ENCODE measurements at places on chromosomes 7 and 10. TPM values are rescaled to one million over a fixed set of nuclear protein-coding genes. Genes with fewer than 3 reads are reported as not detected.

CCDC172 gene
- not detected for polyA plus RNA-seq

POMZP3 gene
- 23.2 TPM for polyA plus RNA-seq

OPN4 gene
- not detected for polyA plus RNA-seq

GPR37 gene
- 1.7 TPM for polyA plus RNA-seq

SRGN gene
- polyA plus RNA-seq, result 10.2 TPM

SRRM3 gene
- 2.1 TPM for polyA plus RNA-seq

PVRIG gene
- 2.0 TPM for polyA plus RNA-seq

SEM1 gene
- polyA plus RNA-seq, result 220 TPM

SSC4D gene
- 5.2 TPM for polyA plus RNA-seq

FRAT1 gene
- polyA plus RNA-seq, result 4.3 TPM

CYP2C19 gene
- 0.30 TPM for polyA plus RNA-seq

DLX6 gene
- not detected for polyA plus RNA-seq

METTL2B gene
- polyA plus RNA-seq, result 26.2 TPM

SOSTDC1 gene
- polyA plus RNA-seq, result 42.7 TPM

GRCh38 chr10:109995595-109995994, 12.2 kb upstream of the ADD3 start:
- DNase-seq, result no peak

- no peak for DNase-seq
These were observed 264.6 kb downstream of the SFMBT2 start for GRCh38 chr10:7146189-7146588.

- no peak for DNase-seq
These were observed 98.0 kb upstream of the MBL2 start for GRCh38 chr10:52870562-52870961.

DNA sequence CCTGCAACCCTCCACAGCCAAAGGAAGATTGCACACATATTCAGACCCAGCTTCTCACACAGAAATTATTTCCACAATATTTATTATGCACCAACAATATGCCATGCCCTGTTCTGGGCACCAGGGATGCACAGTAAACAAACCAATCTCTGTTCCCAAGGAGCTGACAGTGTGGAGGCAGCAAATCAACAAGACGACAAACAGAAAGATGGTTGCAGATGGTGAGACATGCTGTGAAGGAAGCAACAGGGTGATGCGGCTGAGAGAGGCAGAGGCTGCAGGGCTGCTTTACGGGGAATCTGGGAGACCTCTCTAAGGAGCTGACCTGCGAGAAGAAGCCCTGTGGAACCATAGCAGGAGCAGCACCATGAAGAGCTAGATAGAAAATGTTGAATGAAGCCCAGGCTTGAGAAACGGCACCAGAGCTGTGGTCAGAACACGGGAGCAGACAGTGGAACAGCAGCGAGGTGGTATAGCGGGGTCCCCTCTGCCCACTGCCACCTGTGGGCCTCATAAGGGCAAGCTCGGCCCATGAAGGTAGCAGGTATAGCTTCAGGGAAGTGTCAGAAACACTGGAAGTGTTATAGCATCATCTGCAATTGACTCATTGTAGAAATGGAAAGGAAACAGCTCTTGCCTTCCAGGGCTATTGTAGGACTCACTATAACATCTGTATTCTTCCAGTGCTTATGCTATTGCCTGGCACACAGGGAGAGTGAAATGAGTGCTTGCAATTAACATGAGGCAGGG, 17.4 kb downstream of the RBP3 start:
- no peak for DNase-seq

DNA sequence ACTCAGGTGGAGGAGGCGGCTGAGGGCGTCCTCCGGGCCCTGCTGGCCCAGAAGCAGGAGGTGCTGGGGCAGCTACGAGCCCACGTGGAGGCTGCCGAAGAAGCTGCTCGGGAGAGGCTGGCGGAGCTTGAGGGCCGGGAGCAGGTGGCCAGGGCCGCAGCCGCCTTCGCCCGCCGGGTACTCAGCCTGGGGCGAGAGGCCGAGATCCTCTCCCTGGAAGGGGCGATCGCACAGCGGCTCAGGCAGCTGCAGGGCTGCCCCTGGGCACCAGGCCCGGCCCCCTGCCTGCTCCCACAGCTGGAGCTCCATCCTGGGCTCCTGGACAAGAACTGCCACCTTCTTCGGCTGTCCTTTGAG, 2.8 kb downstream of the TRIM56 start:
- no peak for DNase-seq

DNA sequence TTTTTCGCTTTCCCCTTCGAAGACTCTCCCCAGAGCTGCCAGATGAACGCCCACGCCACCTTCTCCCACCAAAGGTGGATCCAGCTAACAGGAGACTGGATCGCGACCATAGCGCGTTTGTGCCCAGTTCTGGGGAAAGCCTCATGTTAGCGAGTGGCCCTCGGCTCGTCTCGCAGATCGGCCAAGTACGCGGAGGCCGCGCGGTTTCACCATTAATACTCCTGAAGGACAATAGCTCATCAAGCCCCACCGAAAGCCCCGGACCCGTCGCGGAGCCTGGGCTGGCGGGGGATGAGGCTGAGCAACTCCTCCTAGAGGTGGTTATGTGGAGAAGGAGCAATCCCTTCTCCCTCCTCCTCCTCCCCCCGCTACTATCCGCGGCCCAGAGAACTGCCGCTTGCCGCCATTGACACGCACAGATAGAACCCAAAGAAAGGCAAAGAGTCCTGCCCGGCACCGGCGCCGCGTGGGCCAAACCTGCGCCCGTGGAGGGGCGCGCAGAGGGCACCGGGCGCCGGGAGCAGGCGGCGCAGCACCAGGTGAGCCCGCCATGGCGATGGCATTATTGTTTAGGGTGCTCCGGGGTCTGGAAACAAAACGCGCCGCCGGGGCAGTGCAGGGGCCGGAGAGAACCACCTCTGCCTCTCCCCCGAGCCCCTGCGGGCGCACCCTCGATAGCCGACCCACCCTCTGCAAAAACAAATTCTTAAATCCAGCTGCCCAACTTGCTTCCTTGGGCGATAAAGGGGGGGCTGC, at the start of gene MACROH2A2:
Gene MACROH2A2, plus strand, starts transcription at position 385 of the 756 bp plus-strand sequence. CDS start 22,813 bp downstream, outside the sequence.
- DNase-seq, result peak; percentile 88

GRCh38 chr7:128829391-128830166, 627 bp upstream of the FLNC start:
- DNase-seq, result no peak

- no peak for DNase-seq
These were observed 642.4 kb upstream of the STEAP1 start for GRCh38 chr7:89511900-89512299.

DNA sequence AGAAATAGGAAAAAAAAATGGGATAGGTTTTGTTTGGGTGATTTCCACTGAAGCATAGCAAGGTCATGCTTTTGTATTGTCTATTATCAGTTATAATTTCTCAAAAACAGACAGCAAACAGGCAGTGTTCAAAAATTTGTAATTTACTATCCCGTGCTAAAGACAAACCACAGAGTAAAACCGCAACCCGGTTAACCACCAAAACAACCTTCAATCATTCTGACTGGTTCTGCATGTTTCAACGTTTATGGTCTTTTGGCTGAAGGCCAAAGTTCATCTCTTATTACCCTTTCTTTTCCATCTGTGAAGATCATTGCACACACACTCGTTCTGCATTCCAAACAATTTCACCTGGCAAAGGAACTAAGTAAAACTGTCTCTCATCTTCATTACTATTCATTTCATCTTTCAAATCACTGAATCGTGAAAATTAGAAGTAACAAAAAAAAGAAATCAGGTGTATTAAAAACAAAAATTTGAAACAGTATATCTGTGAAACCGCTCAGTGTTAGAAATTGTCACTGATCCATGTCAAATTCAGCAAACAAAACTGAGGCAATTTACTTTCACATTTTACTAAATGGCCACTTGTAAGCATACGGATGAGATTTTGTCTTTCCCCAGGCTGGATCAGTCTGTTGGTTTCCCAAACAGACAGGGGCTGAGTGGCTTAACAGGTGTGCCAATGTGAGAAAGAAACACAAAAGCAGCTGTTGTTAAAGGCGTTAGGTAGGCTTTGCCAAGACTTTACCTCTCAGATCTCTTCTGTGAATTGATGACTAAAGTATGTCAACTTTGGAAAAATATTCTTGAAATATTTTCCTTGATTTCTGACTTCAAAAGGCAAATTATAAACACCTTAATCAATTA, 539.6 kb downstream of the CNTNAP2 start:
- DNase-seq, result peak; percentile 29

DNA sequence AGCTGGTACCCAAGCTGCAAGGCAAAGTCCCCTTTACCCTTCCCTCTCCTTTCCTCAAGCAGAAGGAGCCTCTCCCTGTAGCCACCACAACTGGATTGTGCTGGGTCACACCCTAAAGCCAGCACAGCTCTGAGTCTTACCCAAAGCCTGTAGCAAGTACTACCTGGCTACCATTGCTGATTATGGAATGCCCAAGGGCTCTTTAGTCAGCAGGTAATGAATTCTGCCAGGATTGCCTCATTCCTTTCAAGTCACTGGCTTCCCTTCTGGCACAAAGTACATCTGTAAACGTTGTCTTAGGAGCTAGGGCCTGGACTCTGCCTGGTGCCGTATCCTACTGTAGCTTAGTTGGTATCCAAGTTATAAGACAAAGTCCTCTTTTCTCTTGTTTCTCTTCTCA, 52.0 kb downstream of the FAS start:
- no peak for DNase-seq

GRCh38 chr10:76149182-76149581, 717.8 kb downstream of the LRMDA start:
- DNase-seq, result no peak

DNA sequence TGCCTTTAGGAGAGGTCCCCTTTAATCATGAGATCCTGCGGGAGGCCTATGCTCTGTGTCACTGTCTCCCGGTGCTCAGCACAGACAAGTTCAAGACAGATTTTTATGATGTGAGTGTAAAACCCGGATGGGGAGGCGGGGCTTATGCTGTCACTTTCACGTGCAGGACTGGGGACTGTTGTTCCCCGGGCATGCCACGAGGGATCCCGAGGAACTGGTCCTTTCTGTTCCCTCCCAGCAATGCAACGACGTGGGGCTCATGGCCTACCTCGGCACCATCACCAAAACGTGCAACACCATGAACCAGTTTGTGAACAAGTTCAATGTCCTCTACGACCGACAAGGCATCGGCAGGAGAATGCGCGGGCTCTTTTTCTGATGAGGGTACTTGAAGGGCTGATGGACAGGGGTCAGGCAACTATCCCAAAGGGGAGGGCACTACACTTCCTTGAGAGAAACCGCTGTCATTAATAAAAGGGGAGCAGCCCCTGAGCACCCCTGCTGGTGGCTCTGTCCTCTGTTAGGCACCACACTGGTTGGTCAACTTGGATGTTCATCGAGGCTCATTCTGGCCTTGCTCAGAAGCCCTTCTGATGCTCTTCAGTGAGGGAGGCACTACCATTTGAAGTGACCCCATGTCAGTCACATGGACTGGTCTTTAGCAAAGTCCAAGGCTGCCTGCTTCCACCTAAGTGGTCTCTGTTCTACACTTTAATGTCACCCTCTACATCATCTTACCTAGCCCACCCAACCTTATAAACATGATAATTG, 2.8 kb downstream of the COPS6 start:
- DNase-seq, result no peak

DNA sequence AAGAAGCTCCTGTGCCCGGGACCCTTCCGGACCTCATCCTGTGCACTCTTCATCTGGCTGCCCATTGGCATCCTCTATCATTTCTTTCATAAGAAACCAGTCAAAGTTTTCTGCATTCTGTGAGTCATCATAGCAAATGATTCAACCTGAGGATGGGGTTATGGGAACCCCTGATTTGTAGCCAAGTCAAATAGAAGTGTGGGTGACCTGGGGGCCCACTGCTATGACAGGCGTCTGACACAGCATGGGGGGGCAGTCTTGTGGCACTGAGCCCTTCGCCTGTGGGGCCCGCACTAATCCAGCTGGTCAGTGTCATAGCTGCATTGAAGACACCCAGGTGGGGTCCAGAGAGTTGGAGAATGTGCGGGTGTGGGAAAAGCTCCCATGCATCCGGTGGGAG, 230.4 kb downstream of the USP6NL start:
- DNase-seq, result no peak

DNA sequence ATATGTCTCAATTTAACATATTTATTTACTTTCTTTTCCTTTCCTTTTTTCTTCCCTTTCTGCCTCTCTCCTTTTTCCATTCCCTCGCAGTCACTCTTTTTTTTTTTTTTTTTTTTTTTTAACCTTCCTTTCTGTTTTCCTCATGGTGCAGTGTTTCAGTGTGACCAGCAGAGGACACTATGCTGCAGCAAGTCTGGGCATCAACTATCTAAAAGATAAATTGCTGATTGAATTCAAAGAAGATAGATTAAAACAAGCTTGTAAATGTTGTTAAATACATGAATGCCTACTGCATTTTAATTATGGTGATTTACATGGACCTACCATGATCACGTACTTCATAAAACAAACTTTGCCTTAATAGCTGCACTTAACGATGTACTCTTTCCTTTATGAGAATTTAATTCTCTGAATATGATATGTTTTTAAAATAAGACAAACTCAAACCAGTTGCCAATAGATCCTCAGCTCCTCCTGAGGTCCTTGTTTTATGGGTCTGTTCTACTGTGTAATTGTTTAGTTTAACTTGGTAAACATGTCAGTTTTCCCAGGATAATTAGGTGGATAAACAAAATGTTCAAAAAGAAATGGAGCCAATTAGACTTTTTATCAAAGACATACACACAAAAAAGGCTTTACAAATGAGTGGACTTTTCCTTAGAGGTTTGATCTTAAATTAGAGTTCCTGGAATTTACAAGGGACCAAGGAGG, 101.0 kb upstream of the AGR3 start:
- peak; percentile 27 for DNase-seq

GRCh38 chr7:142853739-142854371, 1.0 kb upstream of the EPHB6 start:
- DNase-seq, result peak; percentile 75

DNA sequence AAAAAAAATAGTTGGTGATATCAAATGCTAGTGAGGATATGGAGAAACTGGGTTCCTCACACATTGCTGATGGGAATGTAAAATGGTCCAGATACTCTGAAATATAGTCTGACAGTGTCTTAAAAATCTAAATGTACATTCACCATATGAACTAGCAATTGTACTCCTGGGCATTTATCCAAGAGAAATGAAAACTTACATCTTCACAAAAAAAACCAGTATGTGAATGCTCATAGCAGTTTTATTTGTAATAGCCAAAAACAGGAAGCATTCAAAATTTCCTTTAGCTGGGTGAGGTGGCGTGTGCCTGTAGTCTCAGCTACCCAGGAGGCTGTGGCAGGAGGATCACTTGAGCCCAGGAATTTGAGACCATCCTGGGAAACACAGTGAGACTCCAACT, 2.1 kb upstream of the SSC4D start:
- DNase-seq, result no peak

Measured in renal pelvis (tissue), 12 donors.